ENCODE measurements at places on chromosomes 1 and 21.

DNA sequence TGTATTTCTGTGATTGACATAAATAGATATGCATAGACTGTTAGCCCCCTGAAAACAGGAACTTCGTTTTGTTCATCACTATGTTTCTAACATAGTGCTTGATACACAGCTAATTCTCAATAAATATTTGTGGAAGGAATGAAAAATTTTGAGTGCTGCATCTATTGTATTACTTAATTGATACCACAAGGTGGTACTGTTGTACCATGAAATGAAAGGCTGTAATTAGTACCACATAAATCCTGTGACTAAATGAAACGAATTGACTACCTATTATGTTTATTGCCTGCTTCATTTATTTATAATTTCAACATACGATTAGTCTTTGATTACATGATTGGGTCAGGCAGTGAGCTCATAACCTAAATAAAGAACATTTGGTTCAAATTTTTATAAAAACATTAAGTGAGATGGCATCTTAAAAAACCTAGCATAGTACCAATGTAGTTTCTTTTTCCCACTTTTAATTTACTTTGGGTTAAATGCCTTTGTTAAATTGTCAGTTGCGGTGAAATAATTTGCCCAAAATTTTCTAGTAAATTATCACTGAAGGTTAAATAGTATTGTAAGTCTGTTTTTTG, 15.0 kb upstream of the TGFB2 start:
- DNase-seq, result no peak

- no peak for DNase-seq
Observed at GRCh38 chr1:25952841-25953401, 44.9 kb downstream of the PAFAH2 start.

DNA sequence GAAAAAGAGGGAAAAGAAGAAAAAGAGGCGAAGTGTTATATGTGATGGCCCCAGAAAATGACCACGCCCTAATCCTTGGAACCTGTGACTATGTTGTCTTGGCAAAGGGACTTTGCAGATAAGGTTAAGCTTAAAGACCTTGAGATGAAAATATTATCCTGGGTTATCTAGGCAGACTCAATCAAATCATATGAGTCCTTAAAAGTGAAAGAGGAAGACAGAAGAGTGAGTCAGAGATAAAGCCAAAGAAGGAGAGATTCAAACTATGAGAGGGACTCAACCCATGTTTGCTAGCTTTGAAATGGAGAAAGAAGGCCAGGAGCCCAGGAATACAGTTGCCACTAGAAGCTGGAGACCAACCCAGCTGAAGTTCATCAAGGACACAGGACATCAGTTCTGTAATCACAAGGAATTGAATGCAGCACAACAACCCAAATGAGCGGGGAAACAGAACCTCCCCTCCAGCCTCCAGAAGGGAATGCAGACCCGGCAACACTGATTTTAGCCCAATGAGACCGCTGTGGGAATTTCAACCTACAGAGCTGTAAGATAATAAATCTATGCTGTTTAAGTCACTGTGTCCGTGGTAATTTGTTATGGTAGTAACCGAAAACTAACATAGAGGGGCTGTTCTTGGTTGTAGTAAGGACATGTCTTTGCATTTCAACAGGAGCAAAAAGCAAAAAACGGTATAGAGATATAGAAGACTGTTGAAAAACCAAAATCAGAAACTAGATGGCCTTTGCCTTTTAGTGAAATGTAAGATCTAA, 4.2 kb upstream of the RGS8 start:
- DNase-seq, result no peak

GRCh38 chr1:175576865-175577264, 166.5 kb downstream of the TNR start:
- no peak for DNase-seq

DNA sequence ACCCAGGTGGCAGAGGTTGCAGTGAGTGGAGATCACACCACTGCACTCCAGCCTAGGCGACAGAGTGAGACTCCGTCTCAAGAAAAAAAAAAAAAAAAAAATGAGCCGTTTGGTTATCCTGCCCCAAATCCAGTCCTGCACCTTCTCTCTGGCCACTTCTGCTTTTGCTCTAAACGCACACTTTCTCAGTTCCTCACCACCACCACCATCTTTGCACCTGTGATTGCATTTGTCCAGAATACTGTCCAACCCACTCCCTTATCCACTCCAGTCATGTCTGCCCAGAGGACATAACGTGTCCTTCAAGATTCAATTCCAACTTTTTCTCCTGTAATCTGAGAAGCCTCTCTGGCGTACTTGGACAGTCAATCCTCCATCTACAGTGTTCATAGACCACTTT, 2.2 kb upstream of the NEK2 start:
- DNase-seq, result no peak

DNA sequence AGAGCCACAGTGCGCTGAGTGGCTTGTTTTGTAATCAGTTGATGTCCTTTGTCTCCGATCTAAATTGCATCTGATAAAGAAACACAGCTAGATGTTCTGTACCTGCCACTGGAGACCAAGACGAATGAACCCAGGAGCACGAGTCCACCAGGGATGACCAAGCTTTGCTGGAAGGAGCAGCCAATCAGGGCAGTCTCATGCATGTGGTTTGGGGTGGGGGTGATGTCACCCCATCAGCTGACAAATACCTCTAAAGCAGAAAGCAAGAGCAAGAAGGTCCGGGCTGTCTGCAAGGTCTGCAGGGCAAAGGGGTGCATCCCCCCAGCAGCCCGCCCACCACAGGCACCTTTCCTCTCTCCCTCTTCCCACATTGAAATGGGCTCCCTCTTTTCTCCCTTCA, 653.8 kb downstream of the AJAP1 start:
- no peak for DNase-seq

DNA sequence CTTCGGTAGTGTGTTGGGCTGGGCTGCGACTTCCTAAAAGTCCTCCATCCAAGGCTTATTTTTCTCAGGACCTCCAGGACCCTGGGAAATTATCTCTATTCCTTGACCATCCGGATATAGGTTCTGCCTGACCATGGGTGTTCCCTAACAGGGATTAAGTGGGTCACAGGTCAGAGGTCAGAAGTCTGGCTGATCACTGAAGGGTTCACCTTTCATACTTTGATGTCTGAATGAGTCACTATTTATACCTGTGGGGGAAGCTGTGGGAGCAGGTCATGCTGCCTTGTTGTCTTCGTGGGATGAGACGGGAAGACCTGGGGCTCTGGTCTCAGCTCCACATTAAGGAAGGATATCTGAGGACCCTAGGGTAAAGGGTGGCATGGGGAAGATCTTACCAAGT, 65.0 kb upstream of the ETV3 start:
- DNase-seq, result no peak

DNA sequence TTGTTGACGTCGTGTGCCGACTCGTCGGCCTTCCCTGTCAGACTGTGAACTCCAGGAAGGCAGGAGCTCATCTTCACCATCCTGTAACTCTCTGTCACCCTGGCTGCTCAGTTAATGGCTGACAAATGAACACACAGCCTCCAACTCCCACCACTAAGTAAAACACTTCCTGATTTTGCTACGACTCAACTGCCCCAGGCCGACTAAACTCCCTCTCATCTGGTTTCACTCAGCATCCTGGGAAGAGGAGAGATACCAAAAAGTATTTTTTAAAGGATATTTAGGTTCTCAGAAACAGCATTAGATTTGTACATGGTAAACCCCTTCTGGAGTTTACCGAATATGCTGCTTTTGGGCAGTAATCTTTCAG, 18.2 kb upstream of the LHX4 start:
- DNase-seq, result no peak

- DNase-seq, result no peak
Observed at GRCh38 chr1:171220581-171221054, 27.7 kb upstream of the FMO1 start.

GRCh38 chr1:119870917-119871596, 25.3 kb downstream of the ADAM30 start:
- DNase-seq, result peak; percentile 43

All from HS-5 (cell line).